ENCODE measurements at places on chromosomes 3 and 15.

- no peak for DNase-seq
These were observed 1.2 kb downstream of the ERC2 start for GRCh38 chr3:56467108-56467507.

DNA sequence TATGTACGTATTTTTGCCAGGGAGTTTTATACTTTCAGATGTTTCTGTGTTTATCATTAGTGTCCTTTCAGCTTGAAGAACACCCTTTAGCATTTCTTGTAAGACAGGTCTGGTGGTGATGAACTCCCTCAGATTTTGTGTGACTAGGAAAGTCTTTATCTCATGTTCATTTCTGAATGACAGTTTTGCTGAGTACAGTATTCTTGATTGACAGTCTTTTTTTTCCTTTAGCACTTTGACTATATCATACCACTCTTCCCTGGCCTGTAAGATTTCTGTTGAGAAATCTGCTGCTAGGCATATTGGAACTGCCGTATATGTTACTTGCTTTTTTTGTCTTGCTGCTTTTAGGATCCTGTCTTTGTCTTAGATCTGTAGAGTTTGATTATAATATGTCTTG is 5.8 kb downstream of the LNP1 start:
- no peak for DNase-seq

- no peak for DNase-seq
These were observed 142.3 kb upstream of the TPM1 start for GRCh38 chr15:62900071-62900802.

DNA sequence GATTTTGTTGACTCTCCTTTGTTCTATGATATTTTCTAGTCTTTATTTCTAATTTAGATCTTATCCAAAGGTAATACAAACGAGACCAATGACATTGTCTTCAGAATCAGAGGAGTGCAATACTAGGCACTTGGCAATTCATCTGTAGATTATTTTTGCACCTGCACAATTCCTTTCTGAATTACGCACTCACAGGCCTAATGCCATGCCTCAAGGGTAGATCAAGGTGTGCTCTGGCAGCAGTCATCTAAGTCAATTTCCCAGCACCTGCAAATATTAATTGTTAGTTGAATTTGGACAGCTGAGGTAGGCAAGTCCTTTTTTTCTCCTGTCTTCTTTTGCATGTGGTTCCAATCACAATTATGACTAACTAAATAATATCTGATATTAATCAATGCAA is 653.2 kb downstream of the ROBO2 start:
- DNase-seq: no peak

GRCh38 chr15:44096596-44096995 is 98.5 kb downstream of the FRMD5 start:
- no peak for DNase-seq

- DNase-seq: no peak
These were observed 35.7 kb downstream of the DNASE1L3 start for GRCh38 chr3:58175187-58175436.

- no peak for DNase-seq
These were observed 14.5 kb downstream of the SLC6A20 start for GRCh38 chr3:45781841-45782240.

- DNase-seq: no peak
These were observed 9.9 kb downstream of the ZIC1 start for GRCh38 chr3:147418808-147419701.

DNA sequence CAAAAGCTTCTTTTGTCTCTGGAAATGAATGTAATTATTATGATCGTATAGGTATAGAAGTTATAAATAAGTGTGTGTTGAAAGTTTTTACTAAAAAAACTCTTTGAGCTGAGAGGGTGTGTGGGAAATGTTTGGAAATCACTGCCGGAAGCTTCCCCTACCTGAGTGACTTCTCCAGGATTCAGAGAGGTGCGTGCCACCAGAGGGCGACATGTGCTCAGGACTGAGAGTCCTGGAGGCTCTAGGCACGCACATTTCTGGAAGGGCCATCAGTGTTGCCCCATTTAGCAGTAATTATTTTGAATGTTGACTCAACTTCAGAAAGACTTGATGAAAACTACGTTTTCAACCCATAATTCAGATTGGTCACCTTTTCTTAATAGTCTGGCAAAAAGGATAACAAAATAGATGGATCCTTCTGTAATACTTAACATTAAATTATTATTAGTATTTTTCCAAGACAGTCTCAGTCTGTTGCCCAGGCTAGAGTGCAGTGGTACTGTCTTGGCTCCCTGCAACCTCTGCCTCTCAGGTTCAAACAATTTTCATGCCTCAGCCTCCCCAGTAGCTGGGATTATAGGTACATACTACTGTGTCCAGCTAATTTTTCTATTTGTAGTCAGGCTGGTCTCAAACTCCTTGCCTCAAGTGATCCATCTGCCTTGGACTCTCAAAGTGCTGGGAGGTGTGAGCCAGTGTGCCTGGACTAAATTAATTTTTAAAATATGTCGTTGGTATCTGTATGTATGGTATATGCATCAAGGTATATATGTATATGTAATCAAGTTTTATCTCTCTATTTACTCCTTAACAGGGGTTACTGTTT is 34.5 kb downstream of the GPR171 start:
- DNase-seq: peak; percentile 58

GRCh38 chr3:128506754-128507153 is 13.8 kb upstream of the GATA2 start:
- no peak for DNase-seq

DNA sequence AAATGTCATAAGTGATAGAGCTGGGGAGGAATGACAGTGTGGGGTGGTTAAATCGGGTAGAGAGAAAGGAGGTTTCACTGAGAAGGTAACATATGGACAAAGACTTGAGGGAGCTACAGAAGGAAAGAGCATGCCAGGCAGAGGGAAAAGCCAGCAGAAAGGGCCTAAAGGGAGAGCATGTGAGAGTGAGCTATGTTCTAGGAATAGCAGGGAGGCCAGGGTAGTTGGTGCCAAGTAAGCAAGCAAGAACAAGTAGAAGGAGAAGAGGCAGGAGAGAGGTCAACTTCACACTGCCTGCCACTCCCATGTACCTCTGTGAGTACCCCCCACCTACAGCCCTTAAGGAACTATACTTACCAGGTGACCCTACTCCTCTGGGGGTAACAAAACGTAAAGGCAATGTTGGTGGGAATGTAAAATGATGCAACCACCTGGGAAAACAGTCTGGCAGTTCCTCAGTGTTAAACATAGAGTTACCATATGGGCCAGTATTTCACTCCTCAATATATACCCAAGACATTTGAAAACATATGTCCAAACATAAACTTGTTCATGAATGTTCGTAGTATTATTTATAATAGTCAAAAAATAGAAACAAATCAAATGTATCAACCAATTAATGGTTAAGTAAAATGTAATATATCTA is 67.6 kb downstream of the SFMBT1 start:
- no peak for DNase-seq

- DNase-seq: peak; percentile 54
These were observed 2.8 kb downstream of the HEMK1 start for GRCh38 chr3:50572158-50572557.

- DNase-seq: no peak
These were observed 67.4 kb downstream of the SNRPN start for GRCh38 chr15:25022233-25022632.

DNA sequence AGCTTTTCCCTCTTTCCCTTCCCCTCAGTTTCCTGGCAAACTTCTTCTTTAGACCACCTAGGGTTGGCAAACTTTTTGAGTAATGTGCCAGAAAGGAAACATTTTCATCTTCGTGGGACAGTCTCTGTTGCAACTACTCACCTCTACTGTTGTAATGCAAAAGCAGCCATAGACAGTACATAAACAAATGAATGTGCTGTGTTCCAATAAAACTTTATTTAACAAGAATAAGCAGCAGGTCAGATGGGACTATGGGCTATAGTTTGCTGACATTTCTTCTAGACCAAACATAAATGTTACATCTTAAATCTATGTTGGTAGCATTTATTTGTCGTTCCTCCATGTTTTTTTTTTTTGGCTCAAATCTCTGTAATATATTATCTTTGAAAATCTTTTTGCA is 552.4 kb downstream of the EDEM1 start:
- no peak for DNase-seq

DNA sequence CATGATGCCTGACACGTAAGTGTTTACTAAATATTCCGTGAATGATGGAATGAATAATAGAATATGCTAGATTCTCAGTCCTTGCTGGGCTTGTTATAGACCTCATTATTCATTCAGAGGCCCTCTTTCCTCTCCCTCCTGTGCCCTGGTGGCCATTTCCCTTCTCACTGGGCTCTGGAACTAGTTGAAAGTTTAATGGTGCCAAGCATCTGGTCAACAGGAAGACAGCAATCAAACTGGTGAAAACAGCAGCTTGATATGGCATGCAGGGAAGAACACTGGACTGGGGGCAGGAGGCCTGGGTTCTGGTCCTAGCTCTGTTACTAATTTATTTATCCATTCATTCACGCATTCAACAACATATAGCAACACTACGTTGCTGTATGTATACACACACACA is 3.7 kb upstream of the APOD start:
- DNase-seq: no peak

DNA sequence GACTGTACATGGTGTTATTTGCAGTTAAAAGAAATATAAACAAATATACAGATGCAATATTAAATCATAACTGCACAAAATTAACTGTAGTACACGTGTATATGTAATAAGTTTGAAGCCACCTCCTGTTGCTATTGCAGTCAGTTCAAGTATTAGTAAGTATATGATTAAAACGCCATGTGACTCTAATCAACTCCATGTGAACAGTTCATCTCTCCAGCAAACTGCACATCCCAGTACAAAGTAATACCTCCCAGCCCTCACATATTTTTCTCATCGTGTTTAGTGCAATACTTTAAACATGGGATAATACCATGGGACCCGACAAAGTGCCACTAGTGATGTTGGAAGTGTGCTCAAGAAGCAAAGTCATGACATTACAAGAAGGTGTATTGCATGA is 34.6 kb downstream of the PDCD10 start:
- no peak for DNase-seq

DNA sequence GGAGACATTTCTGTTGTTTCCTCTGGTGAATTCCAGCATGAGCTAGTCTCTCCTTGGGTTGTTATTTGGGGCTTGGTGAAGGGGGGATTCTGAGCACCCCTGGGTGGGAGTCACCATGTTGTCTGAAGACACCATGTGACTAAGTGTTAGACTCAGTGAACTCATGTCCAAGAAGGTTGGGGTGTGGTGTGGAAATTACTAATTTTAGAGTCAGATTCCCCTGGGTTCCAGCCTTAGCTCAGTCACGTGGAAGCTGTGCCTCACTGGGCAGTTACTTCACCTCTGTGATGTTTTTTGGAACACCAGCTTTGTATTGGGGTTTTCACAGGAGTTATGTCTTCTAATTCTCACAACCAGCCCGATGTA is 171.5 kb downstream of the RPLP1 start:
- DNase-seq: no peak

DNA sequence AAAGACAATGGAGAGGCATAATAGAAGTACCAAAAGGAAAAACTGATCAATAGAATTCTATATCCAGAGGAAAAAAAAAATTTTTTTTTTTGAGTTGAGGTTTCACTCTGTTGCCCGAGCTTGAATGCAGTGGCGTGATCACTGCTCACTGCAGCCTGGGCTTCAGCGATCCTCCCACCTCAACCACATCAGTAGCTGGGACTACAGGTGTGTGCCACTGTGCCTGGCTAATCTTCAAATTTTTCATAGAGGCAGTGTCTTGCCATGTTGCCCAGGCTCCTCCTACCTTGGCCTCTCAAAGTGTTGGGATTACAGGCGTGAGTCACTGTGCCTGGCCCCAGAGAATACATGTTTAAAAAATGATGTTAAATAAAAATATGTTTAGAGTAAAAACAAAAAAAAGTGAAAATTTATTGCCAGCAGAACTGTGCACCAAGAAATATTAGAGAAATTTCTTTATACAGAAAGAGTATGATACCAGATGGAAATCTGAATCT is 154.3 kb upstream of the ZBTB20 start:
- no peak for DNase-seq

DNA sequence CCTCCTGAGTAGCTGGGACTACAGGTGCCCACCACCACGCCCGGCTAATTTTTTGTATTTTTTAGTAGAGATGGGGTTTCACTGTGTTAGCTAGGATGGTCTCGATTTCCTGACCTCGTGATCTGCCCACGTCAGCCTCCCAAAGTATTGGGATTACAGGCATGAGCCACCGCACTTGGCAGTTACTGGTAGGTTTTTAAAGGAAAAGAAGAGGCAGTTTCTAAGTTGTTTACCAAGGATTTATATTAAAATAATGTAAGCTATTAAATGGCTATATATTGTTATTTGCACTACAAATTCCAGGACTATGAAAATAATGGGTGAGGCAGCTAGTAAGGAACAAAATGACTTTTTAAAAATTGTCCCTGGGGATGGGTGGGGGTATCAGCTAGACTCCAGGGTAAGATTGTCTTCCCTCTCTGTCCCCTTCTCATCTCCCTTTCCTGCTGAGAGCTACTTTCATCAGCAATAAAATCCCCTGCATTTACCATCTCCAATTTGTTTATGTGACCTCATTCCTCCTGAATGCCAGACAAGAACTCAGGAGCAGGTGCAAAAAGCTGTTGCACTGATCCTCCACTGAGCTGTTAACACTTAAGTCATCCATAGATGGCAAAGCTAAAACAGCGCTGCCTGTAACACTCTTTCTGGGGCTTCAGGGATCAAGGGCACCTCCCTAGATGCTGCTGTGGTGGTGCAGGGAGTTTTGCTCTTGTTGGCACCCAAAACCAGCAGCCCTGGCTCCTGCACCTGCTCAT is 165.2 kb downstream of the ZPLD1 start:
- no peak for DNase-seq

DNA sequence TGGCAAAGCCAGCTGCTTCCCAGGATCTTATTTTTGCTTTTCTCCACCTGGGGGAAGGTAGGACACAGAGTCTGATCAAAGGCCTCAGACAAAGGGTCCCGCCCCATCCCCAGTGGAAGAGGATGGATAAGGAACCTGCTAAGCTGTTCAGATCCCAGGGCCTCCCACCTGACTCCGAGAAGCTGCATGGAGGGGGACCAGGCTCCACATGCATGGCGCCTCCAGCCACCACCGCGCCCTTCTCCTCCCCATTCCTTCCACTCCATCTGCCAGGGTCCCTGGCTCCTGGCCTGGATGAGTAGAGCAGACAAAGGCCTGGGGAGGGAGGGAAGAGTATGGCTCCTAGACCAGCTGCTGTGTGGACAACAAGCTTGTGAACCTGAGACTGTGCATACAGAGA is 20.0 kb upstream of the CRABP1 start:
- no peak for DNase-seq

DNA sequence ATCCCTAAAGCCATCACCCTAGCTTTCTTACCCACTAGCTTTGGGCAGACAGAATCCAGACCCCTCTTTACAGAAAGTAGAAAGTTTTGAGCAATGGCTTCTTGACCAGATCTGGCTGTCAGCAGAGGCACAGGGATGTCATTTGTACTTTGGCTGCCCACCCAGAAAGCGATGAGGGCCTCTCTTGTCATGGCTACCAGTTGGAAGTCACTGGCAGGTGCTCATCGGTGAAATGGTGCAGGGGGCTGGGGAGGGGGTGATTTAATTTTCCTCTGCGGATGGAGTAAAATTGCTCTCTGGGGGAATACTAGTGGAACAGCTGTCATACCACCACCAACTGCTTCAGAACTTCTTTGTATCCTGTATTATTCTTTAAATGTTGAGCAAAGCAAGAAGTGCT is 393.7 kb downstream of the LSAMP start:
- DNase-seq: no peak
